ENCODE measurements at places on chromosomes 12 and 14.

DNA sequence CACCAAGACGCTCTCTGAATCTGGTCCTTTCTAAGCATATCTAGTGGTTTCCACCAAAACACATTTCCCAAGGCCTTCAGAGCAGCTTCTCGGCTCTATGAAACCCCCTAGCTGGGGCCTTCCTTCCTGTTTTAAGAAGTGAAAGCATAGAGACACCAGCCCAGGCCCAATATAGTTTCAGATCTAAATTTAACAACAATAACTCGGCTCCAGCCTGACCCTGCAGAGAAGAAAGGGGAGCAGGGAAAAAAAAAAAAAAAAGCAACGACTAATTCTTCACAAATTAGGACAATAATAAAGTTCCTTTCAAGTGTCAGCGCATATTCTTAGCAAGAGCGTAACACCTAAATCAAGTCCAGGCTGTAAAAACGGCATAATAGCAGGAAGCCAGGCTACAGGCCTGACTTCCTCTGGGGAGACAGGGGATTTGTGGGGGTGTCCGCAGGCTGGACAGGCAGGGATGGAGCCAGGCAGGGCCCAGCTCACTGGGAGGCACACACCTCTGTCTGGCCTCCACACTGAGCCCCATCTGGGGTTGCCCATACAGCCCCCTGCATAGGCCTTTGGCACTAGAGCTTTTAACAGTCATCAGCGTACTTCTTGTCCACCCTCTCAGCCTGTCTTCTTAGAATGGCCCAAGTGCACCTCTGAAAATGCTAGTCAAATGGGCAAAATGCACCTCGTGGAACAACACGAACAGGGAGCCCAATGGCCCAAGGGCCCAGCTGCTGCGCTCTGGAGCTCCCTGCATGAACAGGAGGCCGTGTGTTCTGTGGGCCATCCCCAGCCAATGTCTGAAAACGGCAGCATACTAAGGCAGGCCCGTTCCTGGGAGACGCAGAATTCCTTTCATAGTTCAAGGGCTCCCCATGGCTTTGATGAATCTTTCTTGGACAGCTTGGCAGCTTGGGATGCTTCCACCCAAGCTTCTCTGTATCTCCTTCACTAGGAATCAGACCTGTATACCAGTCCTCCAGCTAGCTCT is 772.9 kb downstream of the MED13L start:
- no peak for DNase-seq

DNA sequence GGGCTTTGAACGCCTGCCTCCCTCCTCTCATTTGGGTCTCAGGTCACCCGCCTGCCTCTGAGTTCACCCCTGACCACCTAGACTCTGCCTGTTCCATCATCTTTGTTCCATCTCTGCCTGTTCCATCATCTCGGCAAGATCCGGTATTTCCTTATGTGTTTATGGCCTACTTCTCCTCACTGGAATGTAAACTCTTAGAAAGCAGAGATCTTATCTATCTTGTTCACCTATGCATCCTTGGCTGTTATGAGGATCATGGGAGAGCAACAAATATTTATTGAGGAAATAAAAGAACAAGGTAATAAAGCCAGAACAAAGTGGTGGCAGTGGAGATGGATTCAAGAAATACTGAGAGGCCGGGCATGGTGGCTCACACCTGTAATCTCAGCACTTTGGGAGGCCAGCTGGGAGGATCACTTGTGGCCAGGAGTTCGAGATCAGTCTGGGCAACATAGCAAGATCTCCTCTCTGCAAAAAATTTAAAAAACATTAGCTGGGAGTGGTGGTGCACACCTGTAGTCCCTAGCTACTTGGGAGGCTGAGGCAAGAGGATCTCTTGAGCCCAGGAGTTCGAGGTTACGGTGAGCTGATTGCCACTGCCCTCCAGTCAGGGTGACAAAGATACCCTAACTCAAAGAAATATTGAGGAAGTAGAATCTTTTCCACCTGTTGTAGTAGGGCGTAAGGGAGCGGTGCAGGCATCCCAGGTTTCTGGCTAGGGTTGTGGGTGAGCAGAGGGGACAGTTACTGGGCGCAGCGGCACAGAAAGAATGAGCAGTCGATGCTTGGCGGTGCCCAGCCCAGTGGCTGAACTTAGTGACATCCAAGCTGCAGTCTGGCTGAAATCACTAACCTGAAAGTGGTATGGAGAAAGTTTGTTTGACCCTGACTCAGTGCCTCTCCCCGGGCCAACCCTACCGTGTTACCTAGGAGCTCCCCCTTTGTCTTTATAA is 1.7 kb upstream of the KLC1 start:
- no peak for DNase-seq

DNA sequence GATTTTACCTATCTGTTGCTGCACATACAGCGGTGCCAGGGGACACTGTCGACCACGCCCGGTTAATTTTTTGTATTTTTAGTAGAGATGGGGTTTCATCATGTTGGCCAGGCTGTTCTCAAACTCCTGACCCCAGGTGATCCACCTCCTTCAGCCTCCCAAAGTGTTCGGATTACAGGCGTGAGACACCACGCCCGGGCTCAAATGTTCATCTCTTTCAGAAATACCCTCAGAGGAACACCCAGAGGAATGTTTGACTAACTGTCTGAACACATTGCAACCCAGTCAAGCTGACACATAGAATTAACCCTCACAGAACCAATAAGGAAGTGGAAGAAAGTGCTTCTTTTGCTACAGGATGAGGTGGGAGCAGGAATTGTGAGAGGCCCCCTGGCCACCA is 15.0 kb upstream of the ETFBKMT start:
- no peak for DNase-seq

GRCh38 chr14:58430156-58430555 is 2.6 kb downstream of the KIAA0586 start:
- DNase-seq = no peak

- peak; percentile 67 for DNase-seq
Measured at GRCh38 chr12:98439981-98440581, 75.3 kb upstream of the TMPO start.

- peak; percentile 67 for DNase-seq
Measured at GRCh38 chr12:3803865-3804472, 51.1 kb upstream of the CRACR2A start.

- DNase-seq = no peak
Measured at GRCh38 chr14:40119765-40120164, 687.5 kb upstream of the FBXO33 start.

DNA sequence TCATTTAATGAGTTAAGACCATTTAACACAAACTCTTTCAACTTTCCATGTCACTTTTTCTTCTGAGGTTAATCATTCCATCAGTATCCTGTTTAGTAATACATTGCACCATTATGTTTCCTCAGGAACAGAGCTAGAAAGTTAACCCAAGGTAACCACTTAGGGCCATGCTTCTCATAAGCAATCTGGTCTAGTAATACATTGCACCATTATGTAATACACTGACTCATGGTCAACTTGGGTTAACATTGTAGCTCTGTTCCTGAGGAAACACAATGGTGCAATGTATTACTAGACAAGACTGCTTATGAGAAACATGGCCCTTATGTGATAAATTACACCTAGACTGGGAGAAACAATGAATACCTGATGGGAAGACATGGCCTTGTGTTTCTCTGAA is 21.7 kb downstream of the ERH start:
- DNase-seq = no peak

DNA sequence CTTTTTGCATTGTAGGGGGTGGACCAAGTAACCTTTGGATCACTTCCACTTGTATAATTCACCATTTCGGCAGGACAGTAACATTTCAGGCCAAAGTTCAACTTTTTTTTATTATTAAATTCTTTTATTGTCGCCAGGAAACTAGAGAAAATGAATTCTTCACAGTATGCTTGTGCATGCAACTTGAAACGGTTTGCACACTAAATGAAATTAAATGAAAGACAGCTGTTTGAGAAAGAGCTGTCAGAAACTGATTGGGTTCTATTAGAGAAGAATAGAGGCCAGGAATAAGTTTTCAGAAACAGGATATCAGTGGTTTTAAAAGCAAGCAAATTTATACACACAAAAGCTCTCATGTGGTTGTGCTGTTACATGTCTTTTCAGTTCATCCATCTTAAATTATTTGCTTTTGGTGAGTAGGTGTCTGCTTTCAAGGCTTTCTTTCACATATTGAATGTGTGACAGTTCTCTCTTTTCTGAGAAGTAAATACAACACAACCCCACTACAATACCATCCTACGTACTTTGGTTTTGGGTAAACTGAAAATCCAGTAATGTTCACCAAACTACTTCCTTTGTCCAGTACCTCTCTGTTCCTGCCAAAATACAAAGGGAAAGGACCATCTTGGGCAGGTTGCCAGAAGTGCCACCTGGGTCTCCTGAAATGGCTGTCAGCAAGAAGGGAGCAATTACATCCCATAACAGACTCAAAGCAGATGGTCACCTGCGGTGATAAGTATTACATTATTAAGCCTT is 291.7 kb downstream of the RAD51B start:
- DNase-seq = no peak

DNA sequence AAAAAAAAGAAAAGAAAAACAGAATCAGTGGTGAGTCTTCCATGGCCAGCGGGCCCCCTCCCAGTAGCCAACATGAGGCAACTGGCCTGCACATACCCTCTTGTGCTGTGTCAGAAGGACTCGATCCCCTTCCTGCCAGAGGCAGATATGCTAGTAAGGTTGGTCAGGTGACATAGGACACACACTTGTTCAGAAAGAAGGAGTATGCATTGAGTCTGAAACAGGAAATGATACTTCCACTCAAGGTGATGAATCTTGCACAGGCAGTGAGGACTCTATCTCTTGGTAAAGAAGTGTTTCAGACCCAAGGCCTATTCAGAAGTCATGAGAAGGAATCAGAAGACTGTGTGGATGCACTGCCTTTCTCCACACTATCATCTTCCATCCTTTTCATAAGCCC is 269.7 kb upstream of the FAR2 start:
- DNase-seq = no peak
